ENCODE measurements at places on chromosomes 1 and 21. TPM values are rescaled to one million over a fixed set of nuclear protein-coding genes. Genes with fewer than 3 reads are reported as not detected.

The C1orf53 gene
- 1.7 TPM for polyA plus RNA-seq

The CFAP74 gene
- 0.96 TPM for polyA plus RNA-seq

The GBP6 gene
- not detected for polyA plus RNA-seq

The PLA2G2F gene
- polyA plus RNA-seq = 0.19 TPM

The RGS8 gene
- polyA plus RNA-seq = 0.06 TPM

The NBPF6 gene
- polyA plus RNA-seq = 0.06 TPM

The IFNLR1 gene
- polyA plus RNA-seq = 6.8 TPM

The ARMH1 gene
- polyA plus RNA-seq = 6.3 TPM

The TMEM51 gene
- polyA plus RNA-seq = 19.1 TPM

The LCE1A gene
- not detected for polyA plus RNA-seq

The SPRR2E gene
- not detected for polyA plus RNA-seq

The FAAP20 gene
- 53.8 TPM for polyA plus RNA-seq

The NMNAT2 gene
- 4.1 TPM for polyA plus RNA-seq

The RHCE gene
- 1.2 TPM for polyA plus RNA-seq

The MYOG gene
- polyA plus RNA-seq = 0.30 TPM

The NOL9 gene
- polyA plus RNA-seq = 18.1 TPM

The EDN2 gene
- 3.2 TPM for polyA plus RNA-seq

The MOV10 gene
- polyA plus RNA-seq = 75.1 TPM

The LRRIQ3 gene
- 2.8 TPM for polyA plus RNA-seq

The GRIK3 gene
- 3.1 TPM for polyA plus RNA-seq

The PKP1 gene
- polyA plus RNA-seq = 0.08 TPM

The NCSTN gene
- polyA plus RNA-seq = 150 TPM

All from renal cortex interstitium (tissue), 15 donors.